NCI-H524 treated with DMSO at 0.1 percent for 48 hours (cell line): ENCODE measurements at places on chromosomes 16 and 17.

- no peak for DNase-seq
Observed at GRCh38 chr17:41873559-41874292, 8.5 kb upstream of the KLHL11 start.

GRCh38 chr16:68529931-68530701 lies 9.0 kb upstream of the ZFP90 start:
- peak; percentile 81 for DNase-seq

DNA sequence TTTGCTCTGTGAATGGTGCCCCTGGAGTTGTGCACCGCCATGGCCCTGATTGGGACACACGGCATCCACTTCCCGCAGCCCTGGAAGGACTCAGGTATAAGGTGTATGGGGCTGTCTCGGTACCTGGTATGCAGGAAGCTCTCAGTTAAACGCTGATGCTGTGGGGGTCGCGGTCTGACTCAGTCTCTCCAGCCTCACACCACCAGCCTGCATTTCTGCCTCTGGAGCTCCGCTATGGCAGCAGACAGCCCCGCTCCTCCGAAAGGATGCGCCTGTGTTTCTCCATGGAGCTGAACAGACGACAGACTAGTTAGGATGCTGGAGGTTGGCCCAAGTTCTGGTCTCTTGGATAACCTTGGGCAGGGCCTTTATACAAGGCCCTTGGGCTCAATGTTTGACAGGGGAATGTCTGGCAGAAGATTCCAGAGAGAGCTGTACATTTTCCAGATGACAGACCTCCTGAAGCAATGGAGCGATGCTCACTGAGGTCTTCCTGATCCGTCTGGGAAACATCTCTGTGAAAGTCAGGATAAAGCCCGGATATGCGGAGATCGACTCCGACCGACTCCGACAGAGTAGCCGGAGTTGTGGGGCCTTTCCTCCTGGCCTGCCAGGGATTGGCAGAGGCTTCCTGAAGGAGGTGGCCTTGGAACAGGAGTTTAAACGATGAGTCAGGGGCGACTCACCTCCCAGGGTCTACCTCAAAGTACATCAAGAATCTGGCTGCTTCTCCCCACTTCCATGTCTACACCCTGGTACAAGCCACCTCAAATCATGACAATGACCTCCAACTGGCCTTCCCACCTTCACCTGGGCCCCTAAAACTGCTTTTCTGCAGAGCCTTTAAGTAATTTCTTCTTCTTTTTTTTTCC lies 21.9 kb upstream of the BCAR1 start:
- no peak for DNase-seq

GRCh38 chr17:74818291-74818938 lies 41.3 kb downstream of the GRIN2C start:
- no peak for DNase-seq

- DNase-seq, result no peak
Observed at GRCh38 chr17:2181206-2181896, 122.2 kb downstream of the SMG6 start.

DNA sequence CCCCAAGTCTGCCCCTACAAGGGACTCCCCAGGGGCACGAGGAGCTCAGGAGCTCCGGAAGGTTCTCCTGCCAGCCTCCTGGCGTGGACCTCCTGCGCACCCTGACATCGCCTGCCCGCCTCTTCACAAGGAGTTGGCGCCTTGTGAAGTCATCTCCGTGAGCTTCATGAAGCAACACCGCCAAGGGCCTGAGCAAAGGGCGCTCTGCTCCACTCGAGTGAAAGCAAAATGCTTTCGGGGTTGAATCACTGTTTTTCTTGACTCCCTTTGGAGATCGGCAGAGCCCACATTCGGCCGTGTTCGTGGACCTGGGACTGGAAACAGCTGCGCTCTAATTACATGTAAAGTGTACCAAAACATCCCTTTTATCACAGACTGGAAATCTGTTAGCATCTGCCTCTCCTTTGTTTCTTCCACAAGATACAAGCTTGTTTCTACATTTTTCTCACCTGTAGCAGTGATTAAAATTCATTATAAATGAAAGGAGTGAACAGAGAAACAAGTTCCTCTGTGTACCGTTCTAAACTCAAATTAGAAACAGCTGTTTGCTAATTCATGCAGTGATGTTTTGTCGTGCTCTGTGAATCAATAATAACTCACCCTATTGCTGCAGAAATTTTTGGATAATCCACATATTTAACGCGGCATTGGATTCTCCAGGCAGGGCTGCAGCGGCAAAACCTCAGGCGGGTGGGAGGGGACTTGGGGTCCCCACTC lies 203.3 kb downstream of the ZNF423 start:
- DNase-seq, result no peak

GRCh38 chr17:81238490-81238814 lies 403 bp downstream of the TEPSIN start:
- DNase-seq, result no peak

DNA sequence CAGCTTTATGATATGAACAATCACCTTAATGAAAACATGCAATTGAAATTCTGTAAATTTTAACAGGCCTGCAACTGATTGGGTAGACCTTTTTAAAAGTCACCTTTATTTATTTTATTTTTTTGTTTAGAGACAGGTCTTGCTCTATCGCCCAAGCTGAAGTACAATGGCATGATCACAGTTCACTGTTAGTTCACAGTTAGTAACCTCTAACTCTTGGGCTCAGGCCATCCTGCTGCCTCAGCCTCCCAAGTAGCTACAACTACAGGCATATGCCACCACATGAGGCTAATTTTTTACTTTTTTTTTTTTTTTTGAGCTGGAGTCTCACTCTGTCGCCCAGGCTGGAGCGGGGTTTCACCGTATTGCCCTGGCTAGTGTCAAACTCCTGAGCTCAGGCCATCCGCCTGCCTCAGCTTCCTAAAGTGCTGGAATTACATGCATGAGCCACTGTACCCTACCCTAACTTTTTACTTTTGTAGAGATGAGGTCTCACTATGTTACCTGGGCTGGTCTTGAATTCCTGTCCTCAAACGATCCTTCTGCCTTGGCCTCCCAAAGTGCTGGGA lies 28.0 kb downstream of the AP1G1 start:
- no peak for DNase-seq

DNA sequence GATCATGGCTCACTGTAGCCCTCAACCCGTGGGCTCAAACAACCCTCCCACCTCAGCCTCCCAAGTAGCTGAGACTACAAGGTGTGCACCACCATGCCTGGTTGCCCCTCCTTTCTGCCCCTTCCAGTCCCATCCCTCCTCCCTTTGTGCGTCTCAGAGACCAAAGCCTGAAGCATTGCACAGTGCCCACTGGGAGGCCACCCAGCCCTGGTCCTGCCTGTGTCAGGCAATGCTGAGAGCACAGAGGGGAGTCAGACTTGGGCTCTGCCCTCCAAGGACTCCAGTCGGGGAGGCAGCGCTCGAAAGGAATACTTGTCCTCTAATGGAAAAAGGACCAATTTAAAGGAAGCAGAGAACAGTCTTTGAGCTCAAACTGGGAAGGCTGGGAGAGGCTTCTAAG lies 20.4 kb downstream of the RAI1 start:
- DNase-seq, result no peak

DNA sequence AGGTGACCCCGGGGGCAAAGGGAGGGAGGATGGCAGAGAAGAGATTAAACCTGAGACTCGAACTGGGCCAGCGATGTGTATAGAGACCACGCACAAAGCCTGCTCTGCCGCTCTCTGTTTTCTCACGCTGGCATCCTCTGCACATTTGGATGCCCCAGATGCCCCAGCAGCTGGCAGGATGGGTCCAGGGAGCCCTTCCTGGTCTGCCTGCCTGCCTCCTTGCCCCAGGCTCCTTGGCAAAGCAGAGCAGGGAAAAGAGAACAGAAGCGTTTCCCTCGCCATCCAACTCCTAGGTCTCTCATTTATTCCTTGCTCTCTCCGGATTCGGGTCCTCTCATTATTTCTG lies 5.2 kb upstream of the PIPOX start:
- no peak for DNase-seq

DNA sequence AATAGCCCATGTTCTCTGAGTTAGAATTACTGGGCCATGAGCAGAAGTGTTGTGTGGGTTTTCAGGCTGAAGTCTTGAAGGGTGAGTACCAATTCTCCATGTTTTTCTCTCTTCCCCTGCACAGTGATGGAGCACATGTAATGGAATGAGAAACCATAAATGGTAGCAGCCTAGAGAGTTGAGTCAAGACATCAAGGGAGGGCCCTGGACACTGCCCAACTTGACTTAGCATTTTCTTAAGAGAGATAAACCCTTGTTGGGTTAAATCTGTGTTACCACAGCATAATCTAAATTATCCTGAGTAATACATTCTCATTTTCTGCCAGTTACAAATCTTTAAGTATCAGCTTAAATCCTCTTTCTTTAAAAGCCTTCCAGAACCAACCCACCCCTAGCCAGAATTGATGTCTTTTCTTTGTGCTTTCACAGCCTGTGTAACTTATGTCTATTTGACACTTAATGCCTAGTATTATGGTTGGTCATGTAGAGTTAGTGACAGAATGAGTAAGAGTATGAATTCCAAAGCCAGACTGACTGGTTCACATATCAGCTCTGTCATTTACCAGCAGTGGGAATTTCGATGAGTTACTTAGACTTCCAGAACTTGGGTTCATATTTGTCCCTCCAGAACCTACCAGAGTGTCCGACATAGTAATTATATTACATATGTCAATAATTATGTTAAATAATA lies 27.0 kb upstream of the RGS9 start:
- no peak for DNase-seq

- no peak for DNase-seq
Observed at GRCh38 chr16:87626401-87626800, 24.1 kb downstream of the JPH3 start.

DNA sequence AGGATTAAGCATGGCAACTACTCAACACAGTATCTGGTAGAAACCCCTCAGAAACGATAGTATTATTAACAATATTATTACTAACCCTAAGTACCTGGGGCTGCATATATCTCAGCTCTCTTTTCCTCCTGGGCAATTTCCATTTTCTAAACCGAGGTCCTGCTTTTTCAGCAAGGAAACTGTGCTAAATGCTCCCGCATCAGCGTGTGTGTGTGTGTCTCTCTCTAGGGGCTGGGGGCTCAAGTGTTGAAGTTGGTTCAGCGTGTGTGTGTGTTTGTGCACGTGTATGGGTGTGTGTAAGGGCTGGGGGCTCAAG lies 169.3 kb upstream of the MAF start:
- no peak for DNase-seq

GRCh38 chr16:60181536-60181935 lies 1447.4 kb upstream of the GOT2 start:
- DNase-seq, result no peak

DNA sequence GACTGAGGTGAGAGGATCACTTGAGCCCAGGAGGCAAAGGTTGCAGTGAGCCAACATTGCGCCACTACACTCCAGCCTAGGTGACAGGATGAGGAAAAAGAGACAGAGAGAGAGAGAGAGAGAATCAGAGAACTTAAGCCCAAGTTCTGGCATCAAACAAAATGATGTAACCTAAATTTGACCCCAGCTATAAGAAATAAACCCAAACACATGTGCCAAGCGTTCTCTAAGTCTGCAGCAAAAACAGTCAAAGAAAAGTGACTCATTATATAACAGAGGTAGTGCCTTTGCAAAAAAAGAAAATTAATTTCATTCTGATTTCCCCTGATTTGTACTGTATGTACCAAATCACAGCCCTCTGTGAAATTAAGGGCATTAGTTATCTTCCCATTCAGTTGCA lies 89.5 kb downstream of the CDH11 start:
- no peak for DNase-seq

GRCh38 chr17:38464723-38465390 lies 36.6 kb downstream of the ARHGAP23 start:
- no peak for DNase-seq

GRCh38 chr17:81644976-81645952 lies 8.3 kb downstream of the TSPAN10 start:
- no peak for DNase-seq

DNA sequence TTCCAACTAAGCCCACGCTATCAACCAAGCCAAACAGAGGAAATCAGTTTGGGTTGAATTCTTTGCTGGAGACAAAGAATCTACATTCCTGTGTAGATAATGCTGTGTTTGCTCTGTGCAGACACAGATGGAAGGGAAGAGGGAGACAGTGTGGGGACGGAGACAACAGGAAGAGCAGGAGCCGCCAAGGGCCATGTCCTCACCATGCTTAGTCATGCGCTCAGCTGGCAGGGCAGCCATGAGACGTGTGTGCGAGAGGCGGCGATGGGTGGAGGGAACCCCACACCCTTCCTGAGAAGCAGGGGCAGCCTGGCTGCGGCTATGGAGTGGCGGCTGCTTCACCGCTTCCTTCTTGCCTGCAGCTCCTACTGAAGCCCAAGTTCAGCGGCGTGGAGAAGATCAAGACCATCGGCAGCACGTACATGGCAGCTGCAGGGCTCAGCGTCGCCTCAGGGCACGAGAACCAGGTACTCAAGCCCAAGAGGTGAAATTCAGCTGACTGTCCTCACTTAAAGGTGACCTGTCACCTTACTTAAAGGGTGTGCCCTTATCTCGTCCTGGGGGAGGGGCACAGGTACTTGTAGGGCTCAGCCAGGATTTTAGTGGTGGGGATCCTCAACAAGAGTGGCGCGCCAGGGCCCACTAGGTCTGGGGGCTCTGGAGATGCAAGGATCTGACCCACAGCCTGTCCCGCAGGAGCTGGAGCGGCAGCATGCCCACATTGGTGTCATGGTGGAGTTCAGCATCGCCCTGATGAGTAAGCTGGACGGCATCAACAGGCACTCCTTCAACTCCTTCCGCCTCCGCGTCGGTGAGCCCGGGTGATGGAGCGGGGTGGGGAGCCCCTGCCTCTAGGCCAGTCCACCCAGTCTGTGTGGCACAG lies 47.5 kb downstream of the ADCY7 start:
- DNase-seq, result no peak

GRCh38 chr16:15807603-15808009 lies 49.2 kb downstream of the MYH11 start:
- no peak for DNase-seq

- peak; percentile 59 for DNase-seq
Observed at GRCh38 chr16:89034971-89035668, 58.1 kb upstream of the CBFA2T3 start.

GRCh38 chr16:67673712-67674580 lies 7.3 kb downstream of the C16orf86 start:
- no peak for DNase-seq

DNA sequence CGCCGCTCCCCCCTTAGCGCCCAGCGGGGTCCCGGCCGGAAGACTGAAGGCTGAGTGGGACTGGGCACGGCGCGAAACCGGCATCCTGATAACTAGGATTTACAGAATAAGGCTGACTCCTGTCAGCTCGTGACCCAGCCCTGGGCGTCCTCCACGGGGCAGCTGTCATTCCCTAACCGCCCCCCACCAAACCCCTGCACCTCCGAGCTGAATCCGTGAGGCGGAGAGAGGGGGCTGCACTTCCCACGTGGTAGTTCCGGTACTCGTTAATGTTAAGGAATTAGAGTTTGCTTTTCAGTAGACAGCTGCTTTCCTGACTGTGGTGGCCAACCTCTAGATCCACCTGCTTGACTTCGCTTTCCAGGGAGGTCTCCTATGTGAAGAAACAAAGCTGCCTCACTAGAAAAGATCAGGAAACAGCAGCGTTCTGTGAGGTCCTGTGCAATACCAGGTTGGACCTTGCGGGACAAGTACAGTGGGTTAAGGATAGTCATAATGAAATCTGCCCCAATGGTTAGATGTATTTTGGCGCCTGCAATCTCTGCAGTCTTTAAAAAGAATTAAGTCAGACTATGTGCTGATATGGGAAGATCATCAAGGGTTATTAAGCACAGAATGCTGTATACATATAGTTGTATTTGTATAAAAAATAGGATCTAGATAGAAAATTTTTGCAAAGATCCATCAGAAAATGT lies 1.1 kb upstream of the WBP2 start:
- DNase-seq, result peak; percentile 78
